ENCODE measurements at places on chromosomes 5 and 9. TPM values are rescaled to one million over a fixed set of nuclear protein-coding genes. Genes with fewer than 3 reads are reported as not detected.

FAM221B gene
- polyA plus RNA-seq, result not detected

DUSP1 gene
- polyA plus RNA-seq, result 33.3 TPM

HTR1A gene
- polyA plus RNA-seq, result not detected

WDR31 gene
- polyA plus RNA-seq, result 3.4 TPM

DNA sequence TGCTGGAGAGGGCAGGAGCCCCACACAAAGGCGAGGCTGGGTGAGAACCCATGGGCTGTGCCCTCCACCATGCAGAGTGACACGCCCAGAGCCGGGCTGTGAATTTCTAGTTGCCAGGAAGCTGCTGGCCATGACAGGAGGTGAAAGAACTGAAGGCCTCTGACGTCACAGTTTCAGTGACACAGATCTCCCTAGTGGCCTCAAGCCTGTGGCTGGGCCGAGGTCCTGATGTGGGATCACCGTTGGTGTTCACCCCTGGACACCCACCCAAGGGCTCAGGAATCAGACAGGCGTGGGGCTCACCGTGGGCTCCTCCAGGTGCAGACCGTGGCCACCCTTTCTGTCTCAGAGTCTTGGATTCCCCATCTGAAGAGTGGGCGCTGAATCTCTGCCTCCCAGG lies 39.9 kb downstream of the MSX2 start:
- H3K27me3 ChIP-seq, result peaks cover 8% of the 10 kb centered on the region
- H3K4me1 ChIP-seq, result no peaks in the 10 kb centered on the region
- no peaks in the 10 kb centered on the region for H3K36me3 ChIP-seq
- DNase-seq, result no peak
- no peak overlapping the region for H3K27ac ChIP-seq
- H3K4me3 ChIP-seq, result no peak overlapping the region

GRCh38 chr9:114902786-114903524 lies 27.4 kb downstream of the TNFSF8 start:
- H3K36me3 ChIP-seq, result no peaks in the 10 kb centered on the region
- H3K27me3 ChIP-seq, result peaks cover under 1% of the 10 kb centered on the region
- H3K4me1 ChIP-seq, result no peaks in the 10 kb centered on the region
- DNase-seq, result no peak
- no peak overlapping the region for H3K4me3 ChIP-seq

GRCh38 chr9:107174441-107174840 lies 108.6 kb upstream of the RAD23B start:
- H3K4me3 ChIP-seq, result no peak overlapping the region
- peaks cover 8% of the 10 kb centered on the region for H3K4me1 ChIP-seq
- DNase-seq, result no peak
- H3K27ac ChIP-seq, result peak overlapping the region; percentile 67
- no peaks in the 10 kb centered on the region for H3K27me3 ChIP-seq

- H3K4me1 ChIP-seq, result peaks cover 91% of the 10 kb centered on the region
- DNase-seq, result no peak
- no peaks in the 10 kb centered on the region for H3K27me3 ChIP-seq
These were observed 39.6 kb upstream of the SYNPO start for GRCh38 chr5:150600616-150601490.

DNA sequence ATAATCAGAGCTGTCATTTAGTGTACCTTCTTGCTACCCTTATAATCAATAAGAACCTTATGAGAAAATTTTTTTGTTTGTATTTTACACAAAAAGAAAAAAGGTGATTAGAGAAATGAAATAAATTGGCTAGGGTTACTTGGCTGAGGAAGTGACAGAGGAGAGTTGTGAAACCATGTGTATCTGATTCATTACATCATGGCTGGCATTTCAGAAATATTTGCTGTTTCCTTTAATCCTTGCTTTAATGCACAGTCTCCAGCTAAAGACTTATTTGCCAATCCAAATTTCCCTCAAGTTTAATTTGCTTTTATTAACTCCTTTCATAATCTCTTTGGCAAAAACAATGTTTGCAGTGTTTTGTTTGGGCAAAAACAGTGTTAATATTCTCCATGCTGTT lies 543.1 kb downstream of the KIF4B start:
- DNase-seq, result no peak
- H3K4me3 ChIP-seq, result no peak overlapping the region
- H3K4me1 ChIP-seq, result no peaks in the 10 kb centered on the region
- no peaks in the 10 kb centered on the region for H3K27me3 ChIP-seq
- no peak overlapping the region for H3K27ac ChIP-seq

DNA sequence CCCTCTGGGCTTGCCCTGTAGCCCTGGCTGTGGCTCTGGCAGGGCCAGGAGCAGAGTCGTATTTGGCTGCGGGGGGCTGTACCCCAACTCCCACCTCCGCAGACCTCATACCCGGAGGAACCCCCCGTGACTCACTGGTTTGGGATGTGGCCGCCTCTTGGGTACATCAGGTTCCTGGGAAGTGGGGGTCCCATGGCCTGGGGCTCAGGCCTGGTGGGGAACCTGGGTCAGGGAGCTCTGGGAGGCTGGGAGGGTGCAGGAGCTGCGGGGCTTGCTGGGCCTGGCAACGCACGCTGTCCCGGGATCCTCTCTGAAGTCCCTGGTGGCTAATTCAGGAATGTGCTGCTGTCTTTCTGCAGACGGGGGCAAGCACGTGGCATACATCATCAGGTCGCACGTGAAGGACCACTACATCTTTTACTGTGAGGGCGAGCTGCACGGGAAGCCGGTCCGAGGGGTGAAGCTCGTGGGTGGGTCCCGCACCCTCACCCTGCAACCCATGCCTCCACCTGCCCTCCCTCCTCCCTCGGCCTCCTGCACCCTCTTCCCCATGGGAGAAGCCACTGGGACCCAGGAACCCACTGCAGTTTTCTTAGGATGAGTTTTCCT lies 2.4 kb downstream of the LCN1 start:
- no peaks in the 10 kb centered on the region for H3K27me3 ChIP-seq
- DNase-seq, result no peak
- H3K4me1 ChIP-seq, result no peaks in the 10 kb centered on the region
- no peak overlapping the region for H3K4me3 ChIP-seq
- H3K36me3 ChIP-seq, result no peaks in the 10 kb centered on the region

GRCh38 chr9:34998266-34998665 lies 8.7 kb downstream of the DNAJB5 start:
- H3K4me1 ChIP-seq, result peaks cover 32% of the 10 kb centered on the region
- H3K27ac ChIP-seq, result no peak overlapping the region
- H3K36me3 ChIP-seq, result no peaks in the 10 kb centered on the region

DNA sequence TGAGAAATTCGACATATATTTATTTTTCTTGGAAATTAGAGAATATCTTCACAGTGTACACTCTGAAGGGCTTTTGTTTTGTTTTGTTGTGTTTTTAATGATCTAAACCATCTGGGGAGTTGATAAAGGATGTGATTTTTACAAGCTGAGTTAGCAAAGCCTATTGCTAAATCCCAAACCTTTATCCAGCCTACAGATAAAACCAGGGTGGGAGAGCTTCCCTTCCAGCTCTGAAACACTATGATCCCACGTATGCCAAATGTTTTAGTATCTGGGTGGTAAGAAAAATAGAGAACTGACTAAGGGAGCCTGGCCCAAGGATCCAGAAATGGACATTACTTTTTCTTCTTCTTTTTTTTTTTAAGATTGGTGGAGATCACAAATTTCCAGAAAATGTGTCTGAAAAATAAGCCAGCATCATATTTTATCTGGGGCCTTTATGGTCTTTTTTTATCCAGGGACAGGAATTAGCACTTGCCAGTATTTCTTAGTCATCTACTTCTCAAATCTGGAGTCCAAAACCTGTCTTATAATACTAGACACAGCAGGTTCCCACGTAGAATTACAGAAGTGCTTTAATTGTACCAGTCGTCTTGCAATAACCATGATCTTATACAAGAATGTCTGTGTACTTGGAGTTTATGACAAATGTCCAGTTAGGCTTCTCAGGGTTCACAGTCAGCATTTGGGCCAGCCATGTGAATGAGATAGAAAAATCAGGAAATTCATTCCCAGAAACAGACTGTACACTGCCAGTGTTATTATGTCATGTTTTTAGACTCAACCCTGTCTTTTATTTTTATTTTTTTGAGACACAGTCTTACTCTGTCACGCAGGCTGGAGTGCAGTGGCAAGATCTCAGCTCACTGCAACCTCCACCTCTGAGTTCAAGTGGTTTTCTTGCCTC lies 290.8 kb upstream of the MPDZ start:
- DNase-seq, result peak; percentile 9
- peak overlapping the region; percentile 64 for H3K27ac ChIP-seq
- no peaks in the 10 kb centered on the region for H3K27me3 ChIP-seq
- H3K4me1 ChIP-seq, result peaks cover 33% of the 10 kb centered on the region

- DNase-seq, result no peak
- no peak overlapping the region for H3K27ac ChIP-seq
- H3K4me1 ChIP-seq, result no peaks in the 10 kb centered on the region
- H3K27me3 ChIP-seq, result no peaks in the 10 kb centered on the region
- no peak overlapping the region for H3K4me3 ChIP-seq
These were observed 224.7 kb downstream of the NFIB start for GRCh38 chr9:14089051-14089803.

- H3K4me1 ChIP-seq, result no peaks in the 10 kb centered on the region
- H3K4me3 ChIP-seq, result no peak overlapping the region
- no peak overlapping the region for H3K27ac ChIP-seq
- H3K27me3 ChIP-seq, result no peaks in the 10 kb centered on the region
These were observed 356.7 kb downstream of the TMEM167A start for GRCh38 chr5:82720213-82721086.
